ENCODE measurements at places on chromosomes 3 and 15.

DNA sequence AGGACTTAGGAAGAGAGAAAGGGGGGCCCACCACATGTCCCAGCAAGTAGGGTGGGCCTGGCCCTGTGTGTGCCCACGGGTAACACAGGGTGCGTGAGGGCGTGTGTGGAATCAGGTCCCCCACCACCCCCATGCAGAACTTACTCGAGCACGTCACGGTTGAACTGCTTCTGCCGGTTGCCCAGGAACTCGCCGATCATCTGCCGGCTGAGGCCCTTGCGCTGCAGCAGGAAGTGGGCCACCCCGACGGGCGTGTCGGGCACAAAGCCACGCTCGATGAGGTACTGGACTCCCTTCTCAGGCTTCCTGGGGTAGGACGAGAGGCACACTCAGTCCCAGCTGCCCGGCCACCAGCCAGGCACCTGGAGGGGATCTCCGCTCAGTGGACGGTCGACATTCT is 83.1 kb upstream of the RPL32 start:
- no peak for DNase-seq

DNA sequence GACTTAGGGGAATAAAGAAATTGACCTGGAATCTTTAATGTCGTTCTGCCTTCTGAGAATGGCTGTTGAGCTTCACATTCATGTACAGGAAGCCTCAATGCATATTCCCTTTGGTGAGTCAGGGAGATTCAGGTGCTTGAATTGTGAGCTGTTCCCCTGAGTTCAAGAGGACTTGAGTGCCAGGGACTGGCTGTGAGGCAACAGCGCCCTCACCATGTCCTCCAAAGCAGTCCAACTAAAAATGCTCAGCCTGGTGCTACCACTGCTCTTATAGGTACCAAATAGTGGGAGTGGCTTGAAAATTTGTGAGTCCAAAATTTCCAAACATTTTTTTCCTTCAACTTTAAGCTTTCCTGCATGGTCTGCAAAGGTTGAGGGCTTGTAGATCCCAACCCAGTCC is 54.1 kb downstream of the LEO1 start:
- DNase-seq = peak; percentile 47

GRCh38 chr3:42250761-42251160 is 15.2 kb downstream of the CCK start:
- DNase-seq = no peak

GRCh38 chr15:101025501-101025885 is 106.3 kb downstream of the LRRK1 start:
- DNase-seq = no peak

DNA sequence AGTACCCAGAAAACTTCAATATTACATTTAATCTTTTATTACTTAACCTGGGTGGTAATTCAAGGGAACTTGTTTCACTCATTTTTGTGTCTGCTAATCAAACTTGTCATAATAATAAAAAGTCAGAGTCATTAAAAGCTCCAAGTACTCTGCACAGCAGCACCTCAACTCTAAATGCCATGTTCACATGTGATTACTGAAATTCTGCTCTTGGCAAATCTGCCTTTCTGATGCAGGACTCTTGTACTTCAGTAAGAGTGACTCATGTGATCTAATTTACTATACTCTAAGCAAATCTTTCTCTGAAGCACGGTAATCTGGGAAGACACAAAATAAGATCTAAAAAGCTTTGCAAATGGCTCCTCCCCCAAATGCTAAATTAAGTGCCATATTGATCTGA is 6.4 kb downstream of the ROBO1 start:
- no peak for DNase-seq

DNA sequence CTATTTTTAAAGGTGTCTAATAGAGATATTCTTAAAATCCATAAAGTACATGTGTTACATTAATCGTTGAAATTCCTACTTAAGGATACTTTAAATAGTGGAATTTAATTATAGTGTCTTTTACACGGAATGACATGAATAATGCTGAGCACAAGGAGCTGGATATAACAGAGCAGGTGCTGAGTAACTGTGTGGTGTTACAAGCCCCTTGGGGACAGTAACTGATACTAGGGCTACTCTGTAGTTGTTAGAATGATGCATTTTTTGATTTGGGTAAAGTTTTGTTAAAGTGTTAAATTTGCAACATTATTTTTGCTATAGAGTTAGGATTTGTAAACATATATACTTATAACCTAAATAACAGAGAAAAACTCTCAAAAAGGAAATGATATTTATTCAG is 1496.1 kb downstream of the OTOL1 start:
- DNase-seq = no peak

Data from HAP-1 (cell line).